EH (cell line): ENCODE measurements at places on chromosomes 6 and 20.

DNA sequence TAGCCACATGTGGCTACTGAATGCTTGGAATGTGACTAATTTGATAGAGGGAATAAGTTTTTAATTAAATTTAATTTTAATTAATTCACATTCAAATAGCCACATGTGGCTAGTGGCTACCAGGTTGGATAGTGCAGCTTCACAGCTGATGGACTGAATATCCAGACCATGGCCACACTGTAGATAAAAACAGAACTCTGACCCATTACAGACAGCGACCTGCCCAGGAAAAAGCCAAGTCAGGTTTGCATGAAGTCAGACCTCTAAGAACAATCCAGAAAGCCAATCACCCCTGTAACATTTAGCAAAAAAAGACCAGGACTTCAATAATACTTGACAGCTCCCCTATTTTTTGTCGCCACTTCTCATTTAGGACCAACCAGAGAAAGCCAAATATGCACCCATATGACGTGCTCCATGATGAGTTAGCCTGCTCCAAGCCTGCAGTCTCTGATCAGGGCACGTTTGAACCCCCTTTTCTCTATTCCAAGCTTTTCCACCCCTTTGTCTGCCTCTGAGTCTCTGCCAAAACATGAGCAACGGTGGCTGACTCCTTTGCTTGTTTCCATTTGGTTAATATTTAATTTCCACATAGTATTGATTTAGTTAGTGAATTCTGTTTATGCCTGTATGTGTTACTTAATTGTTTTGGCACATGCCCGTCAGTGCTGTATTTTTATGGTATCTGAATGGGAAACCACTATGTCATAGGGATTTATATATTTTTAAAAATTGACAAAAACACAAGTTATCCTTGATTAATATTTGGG lies 636.3 kb downstream of the UTRN start:
- no peak for DNase-seq

DNA sequence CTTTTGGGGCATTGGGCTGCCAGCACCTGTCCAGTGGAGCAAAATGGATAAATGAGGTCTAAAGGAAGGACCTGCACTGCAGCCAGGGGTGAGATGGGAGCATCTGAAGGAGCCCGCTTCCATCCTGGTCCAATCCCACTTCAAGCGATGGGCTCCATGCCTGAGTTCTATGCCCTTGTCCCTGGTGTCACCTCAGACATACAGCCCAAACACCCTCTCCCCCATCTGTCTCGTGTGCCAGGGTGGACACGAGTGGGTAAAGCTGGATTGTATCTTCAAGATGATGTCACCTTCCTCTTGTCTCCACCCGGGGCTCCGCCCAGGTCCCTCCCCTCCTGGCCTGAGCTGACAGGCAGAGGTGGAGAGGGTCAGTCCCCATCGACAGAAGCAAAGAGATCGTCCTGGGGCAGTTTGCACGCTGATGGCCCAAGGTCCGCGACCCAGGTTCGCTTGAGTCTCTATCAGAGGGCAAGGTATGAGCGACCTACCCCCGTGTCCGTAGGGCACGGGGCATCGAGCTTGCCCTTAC lies 544 bp downstream of the SMIM29 start:
- peak; percentile 59 for DNase-seq

GRCh38 chr20:24627926-24628325 lies 158.5 kb downstream of the SYNDIG1 start:
- DNase-seq = no peak

DNA sequence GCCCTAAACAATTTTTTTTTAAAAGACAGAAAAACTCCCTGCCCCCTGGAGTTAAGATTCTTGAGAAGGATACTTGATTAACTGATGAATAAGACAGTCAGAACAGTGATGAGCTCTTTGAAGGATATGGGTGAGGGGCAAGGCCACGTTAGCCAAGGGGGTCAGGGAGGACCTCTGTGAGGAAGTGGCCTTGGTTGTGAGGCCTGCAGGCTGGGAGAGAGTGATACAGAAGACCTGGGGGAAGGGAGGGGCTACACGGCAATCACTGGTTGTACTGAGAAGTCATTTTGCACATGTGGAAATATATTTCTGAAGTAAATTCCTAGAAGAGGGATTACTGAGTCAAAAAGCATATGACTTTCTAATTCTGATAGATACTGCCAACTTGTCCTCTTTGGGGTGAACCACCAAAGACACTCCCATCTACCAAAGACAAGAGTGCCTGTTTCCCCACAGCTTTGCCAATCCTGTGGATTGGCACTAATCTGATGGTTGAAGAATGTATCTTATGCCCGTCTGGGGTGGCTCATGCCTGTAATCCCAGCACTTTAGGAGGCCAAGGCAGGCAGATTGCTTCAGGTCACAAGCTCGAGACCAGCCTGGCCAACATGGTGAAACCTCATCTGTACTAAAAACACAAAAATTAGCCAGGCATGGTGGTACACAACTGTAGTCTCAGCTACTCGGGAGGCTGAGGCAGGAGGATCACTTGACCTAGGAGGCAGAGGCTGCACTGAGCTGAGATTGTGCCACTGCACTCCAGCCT lies 22.3 kb upstream of the BCAS4 start:
- no peak for DNase-seq
